ENCODE measurements at places on chromosomes 16 and 17. TPM values are rescaled to one million over a fixed set of nuclear protein-coding genes. Genes with fewer than 3 reads are reported as not detected.

The ZPBP2 gene
- total RNA-seq, result not detected

The ITGB4 gene
- total RNA-seq, result 0.40 TPM

The FAM234A gene
- total RNA-seq, result 49.4 TPM

The MAP2K6 gene
- 0.26 TPM for total RNA-seq

The HOXB2 gene
- 1.8 TPM for total RNA-seq

The PRAC2 gene
- not detected for total RNA-seq

The HEATR9 gene
- not detected for total RNA-seq

The RND2 gene
- total RNA-seq, result 0.12 TPM
